NCI-H1436 treated with DMSO at 0.1 percent for 48 hours (cell line): ENCODE measurements at places on chromosomes 12 and 14.
A peak's percentile ranks its signal among the peaks of the same experiment; 100 is the strongest.

GRCh38 chr12:51922762-51923505 lies 15.6 kb downstream of the ACVRL1 start:
- DNase-seq: no peak

DNA sequence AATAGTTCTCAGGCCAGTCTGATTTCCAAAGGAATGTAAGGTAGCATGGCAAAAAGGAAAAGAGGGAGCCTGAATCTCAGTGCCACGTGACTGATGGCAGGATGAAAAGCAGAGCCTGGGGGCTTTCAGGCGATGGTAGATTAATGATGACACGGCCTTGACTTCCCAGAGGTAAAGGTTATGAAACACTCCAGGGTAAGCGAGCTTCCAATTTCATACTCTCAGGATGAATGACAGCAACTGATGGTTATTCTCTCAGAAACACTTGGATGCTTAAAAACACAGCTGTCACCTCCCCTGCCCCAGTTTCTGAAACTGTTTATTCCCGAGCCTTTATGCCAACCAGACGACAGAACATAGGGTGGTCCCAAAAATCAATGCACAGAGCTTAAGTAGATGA lies 28.8 kb downstream of the GDF11 start:
- DNase-seq: no peak

- no peak for DNase-seq
Measured at GRCh38 chr12:12821975-12822374, 8.8 kb downstream of the DDX47 start.

DNA sequence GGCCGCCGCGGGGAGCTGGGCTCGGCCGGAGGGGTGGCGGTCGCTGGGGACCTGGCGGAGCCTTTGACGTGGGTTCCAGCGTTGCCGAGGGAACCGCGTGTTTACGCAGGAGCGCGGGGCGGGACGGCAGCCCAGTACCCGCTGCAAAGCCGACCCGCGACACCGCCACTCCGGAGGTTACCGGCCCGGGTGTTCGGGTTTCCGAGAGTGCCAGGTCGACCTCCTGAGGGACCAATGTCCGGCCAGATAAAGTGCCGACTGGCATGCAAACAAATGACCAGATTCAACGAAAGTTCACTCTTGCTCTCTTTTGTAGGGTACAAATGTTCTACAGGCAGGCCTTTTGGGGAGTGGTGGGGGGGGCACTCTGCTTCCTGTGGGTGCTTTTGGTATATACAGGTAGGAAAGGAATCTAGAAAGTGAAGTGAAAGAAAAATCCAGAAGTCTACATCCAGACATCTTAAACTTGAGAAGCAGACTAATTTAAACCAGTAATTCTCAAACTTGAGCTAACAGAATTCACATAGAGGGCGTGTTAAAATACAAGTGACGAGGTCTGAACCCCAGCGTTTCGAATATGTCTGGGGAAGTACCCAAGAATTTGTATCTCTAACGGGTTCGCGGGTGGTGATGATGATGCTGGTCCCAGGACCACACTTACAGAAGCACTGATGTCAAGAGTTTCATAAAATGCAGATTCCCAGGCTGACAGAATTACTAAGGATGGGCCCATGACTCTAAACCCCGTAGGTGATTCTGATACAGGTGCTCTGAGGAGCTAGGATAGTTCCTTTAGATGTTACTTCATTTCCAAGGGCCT lies at the start of gene GPR135:
TSS of gene GPR135 (minus strand) at position 65 of the 820 bp plus-strand sequence. CDS start 154 bp downstream, outside the sequence.
- no peak for DNase-seq

- no peak for DNase-seq
Measured at GRCh38 chr12:93570552-93571364, 1.7 kb upstream of the SOCS2 start.

DNA sequence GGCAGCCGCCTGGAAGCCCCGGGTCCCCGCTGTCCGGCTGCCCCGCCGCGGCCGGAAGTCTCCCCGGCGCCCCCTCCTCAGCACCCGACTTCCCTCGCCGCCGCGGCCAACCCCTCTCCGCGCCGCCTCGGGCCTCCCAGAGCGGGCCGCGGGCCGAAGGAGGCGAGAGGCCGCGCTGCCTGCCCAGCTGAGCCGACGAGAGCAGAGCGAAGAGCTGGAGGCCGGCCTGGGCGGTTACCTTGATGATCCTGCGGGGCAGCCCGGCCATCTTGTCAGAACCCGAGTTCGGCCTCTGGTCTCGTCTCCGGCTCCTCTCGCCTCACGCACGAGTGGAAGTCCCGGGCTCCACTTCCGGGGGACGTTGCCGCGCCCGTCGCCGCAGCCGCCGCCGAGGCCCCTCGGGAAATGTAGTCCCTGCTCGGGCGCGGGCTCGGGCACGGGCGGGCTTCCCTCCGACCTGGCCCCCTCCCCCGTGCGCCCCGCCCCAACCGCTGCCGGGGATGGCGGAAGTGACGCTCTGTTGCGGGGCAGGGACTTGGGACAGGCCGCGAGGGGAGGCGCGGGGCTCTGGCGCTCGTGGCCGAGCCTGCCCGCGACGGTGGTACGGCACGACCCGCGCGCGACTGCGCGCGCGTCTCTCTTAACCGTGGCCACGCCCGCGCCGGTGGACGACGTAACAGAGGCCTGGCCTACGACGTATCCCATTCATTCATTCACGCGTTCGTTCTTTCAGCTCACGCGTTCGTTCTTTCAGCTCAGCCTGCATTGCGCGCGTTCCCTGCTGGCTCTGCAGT lies at the start of gene UBE2N:
TSS of gene UBE2N (minus strand) at position 331 of the 794 bp plus-strand sequence. CDS start at position 268, 63 bp downstream.
- DNase-seq: peak; percentile 61

DNA sequence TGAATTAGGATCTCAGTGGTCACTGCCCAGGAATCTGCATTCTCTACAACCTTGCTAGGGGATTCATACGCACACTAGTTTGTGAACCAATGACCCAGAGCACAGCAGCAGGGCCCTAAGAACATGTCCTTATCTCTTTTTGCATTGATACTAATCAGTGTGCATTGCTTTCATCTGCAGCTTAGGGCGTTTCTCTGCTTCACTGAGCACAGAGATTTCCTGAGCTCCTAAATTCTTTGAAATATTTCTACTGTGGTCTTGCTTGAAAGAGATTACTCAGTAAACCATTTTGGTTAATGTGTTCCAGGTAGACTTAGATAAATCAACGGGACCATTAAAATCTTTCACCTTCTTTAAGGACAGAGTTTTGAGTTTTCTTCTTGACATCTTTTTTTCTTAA lies 351.3 kb upstream of the KITLG start:
- no peak for DNase-seq

DNA sequence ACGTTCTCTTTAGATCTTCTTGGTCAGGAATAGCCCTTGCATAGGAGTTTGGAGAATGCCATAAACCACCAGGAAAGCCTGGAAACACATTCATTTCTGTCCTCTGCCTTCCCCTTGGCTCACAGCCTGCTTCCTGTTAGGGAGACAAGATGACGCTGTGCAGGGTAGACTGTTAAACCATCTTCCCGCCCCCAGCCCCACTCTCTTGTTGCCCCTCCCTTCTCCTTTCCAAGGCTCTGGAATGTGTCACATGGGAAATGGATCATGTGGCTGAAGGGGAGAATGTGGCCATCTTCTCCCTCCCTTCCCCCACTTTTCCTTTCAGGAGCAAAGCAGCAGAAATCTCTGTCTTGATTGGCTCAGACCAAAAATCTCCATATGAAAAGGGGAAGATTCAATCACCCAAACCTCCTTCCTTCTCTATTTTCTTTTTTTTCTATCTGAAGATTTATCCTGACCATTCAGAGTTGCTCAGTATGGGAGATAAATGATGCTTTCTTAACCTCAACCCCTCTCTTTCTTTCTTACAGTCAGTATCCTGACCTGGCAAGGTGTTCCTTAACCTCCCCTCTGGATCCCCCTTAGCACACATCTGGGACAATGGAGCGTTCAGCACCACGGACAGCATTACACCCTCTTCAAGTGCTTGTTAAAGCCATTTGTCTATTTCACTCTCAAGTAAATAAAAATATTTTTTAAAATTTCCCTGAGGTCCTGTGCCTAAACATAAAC lies 11.4 kb downstream of the GPR19 start:
- DNase-seq: no peak

GRCh38 chr12:29944269-29945000 lies 160.7 kb upstream of the TMTC1 start:
- DNase-seq: no peak

DNA sequence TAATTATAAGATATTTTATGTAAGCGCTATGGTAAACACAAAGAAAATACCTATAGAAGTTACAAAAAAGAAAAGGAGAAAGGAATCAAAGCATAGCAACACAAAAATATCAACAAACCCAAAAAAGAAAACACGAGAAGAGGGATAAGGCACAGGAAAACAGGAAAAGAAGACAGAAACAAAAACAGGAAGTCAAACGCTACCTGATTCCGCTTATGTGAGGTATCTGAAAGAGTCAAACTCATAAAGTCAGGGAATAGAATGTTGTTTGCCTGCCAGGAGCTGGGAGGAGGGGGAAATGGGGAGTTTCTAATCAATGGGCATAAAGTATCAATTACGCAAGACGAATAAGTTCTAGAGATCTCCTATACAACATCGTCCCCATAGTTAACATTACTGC lies 39.9 kb upstream of the GPR132 start:
- DNase-seq: no peak

DNA sequence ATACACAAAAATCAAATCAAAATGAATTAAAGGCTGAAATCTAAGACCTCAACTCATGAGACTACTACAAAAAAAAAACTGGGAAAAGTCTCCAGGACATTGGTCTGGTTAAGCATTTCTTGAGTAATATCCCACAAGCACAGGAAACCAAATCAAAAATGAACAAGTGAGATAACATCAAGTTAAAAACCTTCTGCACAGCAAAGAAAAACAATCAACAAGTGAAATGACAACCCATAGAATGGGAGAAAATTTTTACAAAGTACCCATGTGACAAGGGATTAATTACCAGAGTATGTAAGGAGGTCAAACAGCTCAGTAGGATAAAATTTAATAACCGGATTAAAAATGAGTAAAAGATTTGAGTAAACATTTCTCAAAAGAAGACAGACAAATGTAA lies 338.7 kb downstream of the SLC16A7 start:
- DNase-seq: no peak

DNA sequence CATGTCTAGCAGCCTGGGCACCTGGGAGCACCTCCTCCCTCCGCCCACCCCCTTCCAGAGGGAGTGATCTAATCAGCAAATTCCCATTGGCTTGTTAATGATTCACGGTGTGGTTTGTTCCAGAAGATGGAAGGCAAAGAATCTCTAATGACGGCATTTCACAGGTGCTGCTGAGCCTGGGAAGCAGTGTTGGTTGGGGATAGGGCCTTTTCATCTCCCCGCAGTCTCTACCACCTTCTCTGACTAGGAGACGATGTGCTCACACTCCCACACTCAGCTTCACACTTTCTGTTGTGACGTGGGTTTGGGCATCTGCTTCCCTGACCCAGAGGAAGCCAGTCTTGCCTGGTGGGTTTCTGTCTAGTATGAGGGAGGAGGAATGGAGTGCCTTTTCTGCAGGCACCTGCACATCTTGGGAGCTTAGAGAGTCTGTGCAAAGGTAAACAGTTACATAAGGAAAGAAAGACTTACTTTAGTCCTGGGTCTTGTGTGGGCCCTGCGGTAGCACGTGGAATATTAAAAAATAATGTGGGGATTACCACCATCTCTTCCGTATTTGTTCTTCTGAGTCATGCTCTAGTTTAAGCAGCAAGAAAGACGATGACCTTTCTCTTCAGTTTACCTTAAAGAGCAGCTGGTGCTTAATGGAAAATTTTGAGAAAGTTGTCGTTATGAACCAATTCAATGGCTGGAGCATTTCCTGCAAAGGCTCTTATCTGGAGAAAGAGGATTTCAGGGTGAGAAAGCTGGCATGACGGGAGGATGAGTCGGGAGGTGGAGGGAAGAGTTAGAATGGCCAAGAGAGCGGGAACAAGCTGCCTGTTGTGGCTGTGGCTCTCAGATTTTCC lies 70.6 kb upstream of the ARHGAP5 start:
- no peak for DNase-seq
